GM12892 (cell line): ENCODE measurements at places on chromosomes 1 and 21.

DNA sequence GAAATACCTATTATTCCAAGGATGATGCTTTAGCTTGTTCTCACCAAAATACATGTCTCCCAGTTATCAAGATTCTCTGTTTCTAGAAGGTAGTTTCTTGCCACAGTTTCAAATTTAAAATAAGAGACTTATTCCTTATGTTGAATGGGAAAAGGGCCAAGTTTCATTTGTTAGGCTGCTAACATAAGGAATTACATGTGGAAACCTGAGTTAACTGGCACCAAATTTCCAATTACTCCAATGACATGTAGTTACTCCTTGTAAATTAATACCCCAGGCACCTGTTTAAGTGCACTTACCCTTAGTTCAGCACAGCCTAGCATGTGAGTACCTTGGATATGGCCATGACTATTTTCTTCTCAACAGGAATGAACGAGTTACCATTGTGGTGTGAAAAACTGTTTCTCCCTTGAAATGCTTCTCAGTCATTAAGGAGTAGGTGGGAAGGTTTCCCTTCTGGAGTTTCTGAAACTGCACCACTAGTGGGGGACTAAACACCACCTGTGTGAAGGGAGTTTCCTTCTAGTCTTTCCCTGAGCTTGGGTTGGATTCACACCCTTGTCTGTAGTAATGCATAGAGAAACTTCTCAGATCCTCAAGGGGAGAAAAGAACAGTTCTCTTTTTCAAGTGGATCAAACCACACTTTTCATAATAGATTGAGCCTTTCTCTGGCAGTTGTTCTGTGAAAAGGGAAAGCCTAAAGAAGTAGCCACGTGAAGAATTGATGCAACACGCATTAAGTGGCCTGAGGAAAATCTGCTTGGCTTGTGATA lies 32.3 kb upstream of the LRRC8C start:
- no peak for DNase-seq

DNA sequence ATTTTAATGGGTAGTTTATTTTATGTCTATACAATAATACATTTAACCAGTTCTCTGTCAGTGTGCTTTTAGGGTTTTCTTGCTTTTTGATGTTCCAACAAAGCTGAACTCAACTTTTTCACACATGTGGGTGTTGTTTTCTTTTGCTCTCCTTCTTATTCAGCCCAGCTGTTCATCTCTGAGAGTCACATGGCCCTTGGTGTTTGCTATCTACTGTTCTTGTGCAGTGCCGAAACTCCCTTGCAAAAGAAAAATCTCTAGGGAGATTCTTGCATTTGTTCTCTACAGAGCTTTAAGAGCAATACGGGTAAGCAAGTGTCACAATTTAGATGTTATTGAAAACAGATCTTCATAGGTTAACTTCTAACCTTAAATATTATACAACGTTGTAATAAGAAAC lies 281.1 kb upstream of the CXADR start:
- no peak for DNase-seq

- no peak for DNase-seq
Observed at GRCh38 chr1:228317891-228318810, 88.5 kb downstream of the TRIM11 start.

DNA sequence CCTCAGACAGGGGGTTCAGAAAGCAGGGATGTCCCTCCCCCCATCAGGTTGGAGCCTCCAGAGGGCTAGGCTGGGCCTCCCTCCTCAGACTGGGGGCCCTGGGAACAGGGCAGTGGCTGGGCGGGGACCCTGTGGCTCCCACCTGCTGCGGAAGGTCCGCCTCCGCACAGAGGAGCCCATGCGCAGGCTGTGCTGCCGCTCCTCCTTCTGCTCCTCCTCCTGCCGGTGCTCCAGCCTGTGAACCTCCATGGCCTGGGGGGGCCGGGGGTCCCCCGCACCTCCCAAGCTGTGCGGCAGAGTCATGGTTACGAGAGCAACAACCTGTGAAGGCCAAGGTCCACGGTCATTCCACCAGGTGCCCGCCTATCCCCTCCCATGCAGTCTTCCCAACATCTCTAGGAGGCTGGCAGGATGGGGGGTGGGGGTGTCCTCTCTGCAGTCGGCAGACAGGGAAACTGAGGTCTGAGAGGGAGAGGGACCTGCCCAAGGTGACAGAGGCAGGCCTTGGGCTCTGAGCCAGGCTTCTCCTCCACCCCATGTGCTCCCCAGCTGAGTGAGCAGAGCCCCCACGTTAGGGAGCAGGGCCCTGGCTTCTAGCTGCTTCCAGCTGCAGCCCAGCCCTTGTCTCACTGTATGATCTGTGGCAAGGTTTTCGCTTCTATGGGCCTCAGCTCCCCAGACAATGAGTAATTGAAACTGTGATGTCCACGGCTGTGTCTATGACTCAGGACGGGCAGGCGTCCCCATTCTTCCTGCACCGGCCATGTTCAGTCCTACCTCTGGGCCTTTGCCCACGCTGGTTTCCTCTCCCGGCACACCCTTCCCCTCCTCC lies 3.4 kb downstream of the MYOM3 start:
- no peak for DNase-seq

DNA sequence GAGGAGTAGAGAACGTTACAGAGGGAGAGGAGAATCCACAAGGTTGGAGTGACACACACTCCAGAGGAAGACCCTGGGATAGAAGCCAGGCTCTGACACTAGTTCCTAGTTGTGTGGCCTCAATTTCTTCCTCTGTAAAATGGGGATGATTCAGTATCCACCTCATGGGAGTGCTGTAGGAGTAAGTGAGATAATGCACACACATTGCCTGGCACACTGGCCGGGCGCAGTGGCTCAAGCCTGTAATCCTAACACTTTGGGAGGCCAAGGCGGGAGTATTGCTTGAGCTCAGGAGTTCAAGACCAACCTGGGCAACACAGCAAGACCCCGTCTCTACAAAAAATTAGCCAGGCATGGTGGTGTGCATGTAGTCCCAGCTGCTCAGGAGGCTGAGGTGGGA lies 8.9 kb downstream of the KIF17 start:
- DNase-seq, result no peak

DNA sequence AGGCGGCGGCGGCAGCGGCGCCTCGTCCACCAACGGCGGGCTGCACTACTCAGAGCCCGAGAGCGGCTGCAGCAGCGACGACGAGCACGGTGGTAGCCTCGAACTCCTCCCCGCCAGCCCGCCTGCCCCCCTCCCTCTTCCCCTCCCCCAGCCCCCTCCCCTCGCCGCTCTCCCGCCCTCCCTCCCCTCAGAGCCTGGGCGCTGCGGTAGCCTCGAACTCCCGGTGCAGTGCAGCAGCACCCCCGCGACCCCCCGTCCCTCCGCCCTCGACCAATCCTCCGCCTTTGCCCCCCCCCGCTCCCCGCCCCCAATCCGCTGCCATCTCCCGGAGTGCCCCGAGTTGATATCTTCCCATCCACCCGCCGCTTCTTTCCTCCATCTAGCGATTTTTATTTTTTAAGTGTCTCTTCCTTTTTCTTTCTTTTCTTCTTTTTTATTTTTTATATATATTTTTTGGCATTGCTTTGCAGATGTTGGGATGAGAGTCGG lies 516 bp downstream of the RCOR3 start:
- no peak for DNase-seq

DNA sequence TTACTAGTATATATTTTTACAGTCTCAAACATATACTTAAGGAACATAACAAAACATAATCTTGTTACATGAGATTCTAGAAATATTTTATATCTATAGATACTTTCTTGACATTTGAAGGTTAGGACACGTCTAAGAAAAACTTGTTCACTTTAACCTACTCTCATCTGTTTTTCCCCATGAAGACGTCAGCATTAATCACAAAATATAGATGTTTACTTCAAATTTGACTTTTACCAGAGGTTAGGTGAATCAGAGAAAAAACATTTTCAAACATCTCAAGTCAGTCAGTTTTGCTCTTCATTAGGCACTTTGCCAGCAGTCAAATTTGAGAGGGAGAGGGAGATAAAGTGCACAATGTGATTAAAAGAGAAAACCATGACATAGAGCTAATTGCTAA lies 47.7 kb downstream of the BRINP3 start:
- DNase-seq, result no peak

DNA sequence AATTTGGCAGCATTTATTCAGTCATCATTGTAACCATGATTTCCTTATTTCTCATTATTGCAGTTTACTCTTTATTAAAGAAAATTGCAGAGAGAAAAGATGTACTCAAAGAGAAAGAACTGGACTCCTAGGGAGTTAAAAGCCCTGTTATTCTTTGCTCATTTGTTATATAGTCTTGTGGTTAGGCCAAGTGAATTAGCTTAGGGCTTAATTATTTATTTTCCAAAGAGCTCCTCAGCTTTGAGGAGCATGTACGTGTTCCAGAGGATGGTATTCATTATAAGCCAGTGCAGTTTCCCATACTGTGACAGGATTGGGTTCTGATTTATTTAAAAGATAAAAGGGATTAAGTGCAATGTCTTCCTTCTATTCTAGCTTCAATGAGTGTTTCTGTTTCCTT lies 86.4 kb downstream of the GPR161 start:
- DNase-seq, result no peak

- DNase-seq, result no peak
Observed at GRCh38 chr21:44940116-44940631, 345 bp downstream of the SLX9 start.

DNA sequence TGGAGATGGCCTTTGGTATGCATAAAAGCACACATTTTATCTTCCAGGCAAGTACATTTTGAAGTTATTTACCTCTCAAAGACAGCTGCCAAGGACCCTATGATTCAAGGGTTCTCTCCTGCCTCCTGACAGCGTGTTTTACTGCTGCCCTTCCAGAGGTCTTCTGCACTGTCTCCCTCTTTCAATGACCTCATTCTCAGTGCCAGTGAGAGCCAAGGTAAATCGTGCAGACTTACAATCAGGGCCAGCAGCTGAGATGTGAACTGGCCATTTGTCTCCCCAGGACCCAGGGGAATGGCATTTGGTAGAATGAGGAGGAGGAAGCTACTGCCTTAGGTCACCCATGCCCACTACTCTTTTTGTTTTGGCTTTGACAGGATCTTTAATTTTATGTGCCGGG lies 84.2 kb upstream of the FGGY start:
- no peak for DNase-seq

DNA sequence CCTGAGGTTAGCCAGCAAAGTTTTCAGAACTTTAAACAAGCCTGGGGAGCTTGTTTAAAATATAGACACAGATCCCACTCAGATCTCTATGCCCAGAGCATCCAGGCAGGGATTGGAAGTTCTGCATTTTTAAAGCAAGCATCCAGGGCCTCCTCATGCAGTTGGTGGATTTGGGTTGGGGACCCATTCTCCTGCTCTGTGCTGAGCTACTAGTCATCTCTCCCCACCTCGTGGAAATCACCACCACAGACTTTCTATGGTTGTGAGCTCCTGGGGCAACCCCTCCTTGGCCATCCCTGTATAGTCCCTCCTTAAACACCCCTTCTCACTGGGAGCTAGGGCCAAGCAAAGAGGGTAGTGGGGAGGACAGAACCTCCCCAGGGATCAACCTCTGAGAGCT lies 73.5 kb upstream of the CASZ1 start:
- DNase-seq, result no peak

DNA sequence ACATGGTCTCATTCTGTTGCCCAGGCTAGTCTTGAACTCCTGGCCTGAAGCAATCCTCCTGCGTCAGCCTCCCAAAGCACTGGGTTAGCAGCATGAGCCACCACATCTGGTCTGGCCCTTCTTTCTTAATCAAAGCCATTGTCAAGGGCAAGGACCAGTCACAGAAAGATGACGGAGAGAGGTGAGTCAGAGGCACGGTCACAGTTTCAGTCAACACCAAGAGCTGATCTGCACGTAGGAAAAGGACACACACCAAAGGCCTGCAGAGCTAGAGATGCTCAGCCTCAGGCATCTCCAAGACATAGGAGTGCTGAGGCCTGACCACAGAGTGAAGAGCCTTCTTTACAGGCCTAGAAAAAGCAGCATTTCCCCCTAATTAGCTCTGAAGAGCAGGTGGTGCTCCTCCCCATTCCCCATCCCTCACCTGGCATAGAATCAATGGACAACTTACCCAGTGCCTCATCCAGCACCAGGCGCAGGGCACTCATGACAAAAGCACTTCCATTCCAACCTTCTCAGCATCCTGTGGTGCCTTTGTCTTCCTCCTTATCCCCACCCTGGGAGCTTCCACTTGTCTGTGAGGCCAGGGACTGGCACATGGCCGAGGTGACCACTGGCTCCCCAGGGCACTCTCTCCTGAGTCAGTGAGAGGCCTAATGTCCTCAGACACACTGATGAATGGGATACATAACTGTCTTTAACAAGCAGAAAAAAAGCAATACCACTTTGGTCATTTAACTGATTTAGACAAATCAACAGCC lies 139.8 kb downstream of the AJAP1 start:
- DNase-seq, result no peak

- DNase-seq, result no peak
Observed at GRCh38 chr1:38263438-38263837, 216.8 kb upstream of the POU3F1 start.

DNA sequence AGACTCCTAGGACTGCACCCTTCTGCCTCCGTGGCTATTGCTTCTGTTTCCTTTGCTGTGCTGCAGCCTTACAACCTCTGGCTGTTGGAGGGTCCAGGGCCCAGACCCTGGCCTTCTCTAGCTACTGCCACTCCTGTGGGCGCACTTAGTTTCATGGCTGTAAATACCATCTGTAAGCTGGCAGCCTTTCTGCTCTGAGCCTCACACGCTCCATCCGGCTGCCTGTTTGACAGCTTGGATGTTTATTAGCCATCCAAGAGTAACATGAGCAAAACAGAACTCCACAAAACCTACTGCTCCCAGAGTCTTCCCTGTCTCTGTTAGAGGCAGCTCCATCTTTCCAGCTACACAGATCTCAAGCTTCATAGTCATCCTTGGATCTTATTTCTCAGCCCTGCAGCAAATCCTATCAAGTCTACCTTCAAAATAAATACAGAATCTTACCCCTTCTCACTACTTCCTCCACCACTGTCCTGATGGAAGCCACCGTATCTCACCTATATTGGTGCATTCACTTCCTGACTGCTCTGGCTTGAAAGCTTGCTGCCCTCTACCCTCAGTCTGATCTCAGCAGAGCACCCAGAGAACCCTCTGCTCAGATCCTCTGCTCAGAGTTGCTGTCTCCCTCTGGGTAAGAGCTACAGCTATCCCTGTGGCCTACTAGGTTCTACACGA lies 19.1 kb downstream of the SLC25A33 start:
- DNase-seq, result no peak

- DNase-seq, result no peak
Observed at GRCh38 chr1:211210965-211211364, 48.2 kb upstream of the RCOR3 start.

DNA sequence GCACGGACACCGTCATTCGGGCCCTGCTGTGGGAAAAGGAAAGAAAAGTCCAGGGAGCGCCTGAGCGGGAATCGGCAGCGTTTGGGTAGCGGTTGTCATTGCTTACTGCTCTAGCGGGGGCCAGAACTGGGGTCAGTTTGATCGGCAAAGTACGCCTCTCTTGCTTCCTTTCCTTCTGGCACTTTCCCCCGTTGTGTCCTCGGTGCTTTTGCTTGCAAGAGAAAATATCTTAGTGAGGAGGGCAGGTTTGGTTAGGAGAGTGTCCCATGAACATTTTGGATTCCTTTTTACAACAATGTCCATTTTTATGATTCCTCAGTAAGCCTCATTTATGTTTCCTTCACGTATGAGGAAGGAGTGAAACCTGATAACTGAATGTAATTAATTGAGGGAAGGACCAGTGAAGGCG lies 670 bp downstream of the ST3GAL3 start:
- no peak for DNase-seq

- no peak for DNase-seq
Observed at GRCh38 chr1:33133478-33134105, 48.3 kb downstream of the TRIM62 start.

GRCh38 chr1:44842486-44842861 lies 579 bp downstream of the PTCH2 start:
- DNase-seq, result no peak
